Stimulated activated CD4-positive, alpha-beta T cell treated with anti-CD3 and anti-CD28 coated beads, Interleukin-1b, Interleukin-23, amount 100 ng/mL, for 24 hours (primary cell): ENCODE measurements at places on chromosomes 13 and 19.

- no peak for DNase-seq
Measured at GRCh38 chr13:25001476-25002206, 94.3 kb upstream of the PABPC3 start.

- no peak for DNase-seq
Measured at GRCh38 chr13:113398963-113399754, 35.2 kb upstream of the GRTP1 start.

DNA sequence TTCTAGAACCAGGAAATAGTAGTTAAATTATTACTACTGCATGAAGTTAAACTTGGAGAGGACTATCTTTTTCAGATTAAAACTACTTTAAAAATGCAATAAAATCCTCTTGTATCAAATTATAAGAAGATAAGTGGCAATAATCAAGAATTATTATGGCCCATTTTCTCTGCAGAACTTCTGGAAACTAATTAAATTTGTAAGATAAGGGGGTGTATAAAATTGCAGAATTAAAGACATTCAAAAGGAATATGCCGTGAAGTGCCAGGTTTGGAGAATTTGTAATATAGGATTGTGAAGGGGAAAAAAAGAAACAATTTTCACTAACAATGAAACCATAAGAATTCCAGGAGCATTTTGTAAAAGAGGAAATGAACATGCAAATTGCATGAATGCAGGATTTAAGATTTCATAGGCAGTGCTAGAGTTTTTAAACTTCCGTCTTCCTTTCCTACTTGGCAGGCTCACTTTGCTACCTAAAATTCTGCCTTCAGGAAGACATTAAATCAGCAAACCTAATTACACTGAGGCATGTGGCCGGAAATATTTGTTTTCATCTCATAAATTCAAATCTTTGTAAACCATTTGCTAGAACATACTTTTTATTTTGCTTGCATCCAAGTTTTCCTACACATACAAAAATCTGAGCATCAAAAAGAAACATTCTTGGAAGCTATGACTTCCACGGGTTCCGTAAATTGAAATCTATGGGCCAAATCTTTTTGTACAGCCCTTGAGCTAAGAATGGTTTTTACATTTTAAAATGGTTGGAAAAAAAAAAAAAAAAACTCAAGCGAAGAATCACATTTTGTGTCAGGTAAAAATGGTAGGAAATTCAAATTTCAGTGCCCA lies 166.9 kb downstream of the DCLK1 start:
- DNase-seq = no peak

DNA sequence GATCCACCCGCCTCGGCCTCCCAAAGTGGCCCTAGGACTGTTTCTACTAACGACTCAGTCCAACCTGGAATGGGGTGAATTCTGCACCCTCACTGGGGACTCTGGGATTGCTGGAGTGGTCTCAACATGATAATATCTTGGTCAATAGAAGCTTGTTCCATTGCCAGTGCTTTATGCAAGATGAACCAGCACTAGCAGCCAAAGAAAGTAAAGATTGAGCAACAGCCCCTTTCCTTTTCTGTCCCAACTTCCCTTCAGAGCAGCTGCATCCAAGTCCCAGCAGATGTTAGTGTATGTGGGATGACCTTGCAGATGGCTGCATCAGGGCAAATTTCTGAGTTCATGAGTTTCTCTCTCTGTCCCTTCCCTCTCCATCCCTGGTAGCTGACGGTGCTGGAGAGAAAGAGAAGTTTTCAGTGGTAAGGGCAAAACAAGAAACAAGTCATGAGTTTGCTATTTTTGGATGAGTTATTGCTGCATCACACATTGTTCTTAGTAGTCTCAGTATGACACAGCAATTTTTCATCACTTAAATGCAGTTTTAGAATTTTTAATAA lies 183.6 kb upstream of the EDNRB start:
- DNase-seq = no peak

DNA sequence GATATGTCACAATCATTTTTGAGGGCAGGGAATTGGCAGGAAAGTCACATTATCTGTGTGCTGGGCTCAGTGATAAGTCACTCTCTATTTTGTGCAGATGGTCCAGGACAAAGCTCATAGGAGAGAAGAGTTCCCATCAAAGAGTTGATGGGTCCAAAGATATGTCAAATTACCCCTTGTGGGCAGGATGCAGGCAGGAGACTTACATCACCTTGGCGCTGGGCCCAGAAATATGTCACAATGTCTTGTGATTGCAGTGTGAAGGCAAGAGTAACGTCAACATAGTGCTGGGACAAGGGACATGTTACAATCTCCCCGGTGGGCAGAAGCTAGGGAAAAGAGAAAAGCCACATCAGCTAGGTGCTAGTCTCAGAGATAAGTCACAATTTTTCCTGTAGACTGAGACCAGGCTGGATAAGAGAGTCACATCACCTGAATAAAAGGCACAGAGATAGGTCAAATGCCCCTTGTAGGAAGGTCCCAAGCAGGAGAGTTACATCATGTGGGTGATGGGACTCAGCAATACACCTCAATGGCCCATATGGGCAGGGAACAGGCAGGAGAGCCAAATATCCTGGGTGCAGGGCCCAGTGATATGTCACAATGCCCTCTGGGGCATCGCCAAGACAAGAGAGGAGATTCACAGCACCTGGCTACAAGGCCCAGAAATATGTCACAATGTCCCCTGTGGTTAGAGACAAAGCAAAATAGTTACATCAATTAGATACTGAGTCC lies 47.9 kb downstream of the ZNF99 start:
- no peak for DNase-seq

GRCh38 chr19:3154957-3155736 lies 19.3 kb downstream of the GNA15 start:
- DNase-seq = peak; percentile 88

- DNase-seq = no peak
Measured at GRCh38 chr19:55109527-55110291, 7.7 kb downstream of the PPP1R12C start.

DNA sequence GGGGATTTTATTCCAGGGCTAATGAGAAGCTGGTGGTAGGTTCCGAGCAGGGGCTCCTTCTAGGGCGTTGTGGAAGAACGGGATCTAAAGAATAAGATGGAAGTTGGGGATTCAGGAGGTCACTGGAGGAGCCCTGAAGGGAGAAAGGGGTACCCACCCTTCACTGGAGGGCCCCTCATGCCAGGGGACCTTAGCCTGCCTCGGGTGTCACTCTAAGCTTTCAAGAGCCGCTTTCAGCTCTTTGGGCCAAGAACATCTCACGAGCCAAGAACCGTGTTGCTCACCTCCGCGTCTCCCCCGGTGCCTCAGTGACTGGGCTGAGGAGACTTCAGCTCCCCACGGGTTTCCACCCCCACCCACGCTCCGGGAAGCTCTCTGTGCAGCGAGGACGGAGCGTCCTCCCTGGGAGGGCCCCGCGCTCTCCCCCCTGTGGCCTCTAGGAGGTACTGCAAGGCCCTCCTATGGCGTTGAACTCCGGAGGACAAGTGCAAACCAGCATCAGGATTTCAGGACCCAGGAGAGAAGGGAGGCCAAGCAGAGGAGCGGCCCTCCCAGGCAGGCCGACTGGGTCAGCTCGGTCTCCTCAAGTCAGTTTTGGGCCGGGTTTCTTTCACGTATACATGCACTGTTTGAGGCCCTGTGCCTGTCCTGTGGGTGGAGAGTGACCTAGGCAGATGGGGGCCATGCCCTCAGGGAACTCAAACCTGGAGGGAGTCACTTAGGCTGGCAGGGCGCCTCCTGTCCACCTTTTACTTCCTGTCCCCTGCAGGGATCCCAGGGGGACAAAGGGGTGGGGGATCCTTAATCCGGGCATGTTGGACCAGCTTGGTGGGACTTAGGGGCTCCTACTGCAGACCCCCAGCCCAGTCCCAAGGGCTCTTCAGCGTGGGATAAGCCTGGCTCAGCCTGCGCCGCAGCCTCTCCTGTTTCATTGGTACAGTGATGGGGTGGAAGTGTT lies 5.1 kb upstream of the KRTDAP start:
- peak; percentile 81 for DNase-seq

DNA sequence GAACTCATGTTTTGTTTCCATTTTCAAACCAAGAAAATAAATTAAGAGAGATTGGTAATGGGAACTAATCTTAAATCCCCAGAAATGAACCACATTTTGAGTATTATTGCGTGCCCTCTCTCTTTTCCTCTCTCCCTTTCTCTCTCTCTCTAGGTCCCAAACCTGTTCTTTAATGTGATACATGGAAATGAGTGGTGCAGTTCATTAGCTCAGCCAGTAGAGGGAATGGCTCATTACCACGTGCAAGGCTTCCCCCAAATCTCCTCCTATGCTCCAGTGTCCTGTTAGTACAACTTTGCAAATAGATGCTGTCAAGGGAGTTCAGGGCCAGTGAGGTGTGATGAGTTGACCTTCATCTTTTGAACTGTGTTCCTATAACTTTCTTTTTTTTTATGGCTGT lies 178.4 kb downstream of the FGF9 start:
- DNase-seq = no peak

DNA sequence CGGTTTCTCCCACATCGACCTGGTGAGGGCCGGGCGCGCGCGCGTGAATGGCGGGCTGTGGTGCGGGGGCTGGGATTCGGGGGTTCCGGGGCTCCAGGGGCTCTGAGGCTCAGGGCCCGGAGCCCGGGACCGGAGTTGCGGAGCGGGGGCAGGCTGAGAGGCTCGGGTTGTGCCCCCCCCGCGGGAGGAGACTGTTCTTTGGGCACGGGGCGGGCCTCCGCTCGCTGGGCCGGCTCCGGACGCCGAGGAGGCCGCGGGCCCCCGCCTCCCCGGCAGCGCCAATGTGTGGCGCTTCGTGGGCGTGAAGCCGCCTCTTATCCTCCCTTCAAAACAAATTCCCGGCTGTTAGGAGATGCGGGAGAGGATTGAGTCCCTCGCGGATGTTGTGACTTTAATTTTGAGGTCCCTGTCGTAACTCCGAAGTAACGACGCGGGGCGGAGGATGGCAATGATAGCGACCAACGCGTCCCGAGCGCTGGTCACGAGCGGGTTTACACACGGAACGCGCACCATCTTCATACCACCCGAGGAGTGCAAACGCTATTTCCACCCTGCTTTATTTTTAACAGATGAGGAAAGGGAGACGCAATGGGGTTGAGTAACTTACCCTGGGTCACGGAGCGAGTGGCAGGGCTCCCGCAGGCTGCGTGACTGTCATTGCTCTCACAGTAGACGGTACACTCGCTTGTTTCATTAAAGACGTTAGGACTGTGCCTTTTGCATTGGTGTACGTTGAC lies 536 bp downstream of the UBA2 start:
- DNase-seq = peak; percentile 2

GRCh38 chr19:38046254-38047048 lies 139.4 kb downstream of the SIPA1L3 start:
- DNase-seq = no peak

- no peak for DNase-seq
Measured at GRCh38 chr19:2791876-2792275, 6.6 kb downstream of the THOP1 start.

GRCh38 chr19:4870025-4870700 lies 2.7 kb upstream of the PLIN3 start:
- no peak for DNase-seq

GRCh38 chr13:45341799-45342500 lies 967 bp upstream of the TPT1 start:
- DNase-seq = no peak

DNA sequence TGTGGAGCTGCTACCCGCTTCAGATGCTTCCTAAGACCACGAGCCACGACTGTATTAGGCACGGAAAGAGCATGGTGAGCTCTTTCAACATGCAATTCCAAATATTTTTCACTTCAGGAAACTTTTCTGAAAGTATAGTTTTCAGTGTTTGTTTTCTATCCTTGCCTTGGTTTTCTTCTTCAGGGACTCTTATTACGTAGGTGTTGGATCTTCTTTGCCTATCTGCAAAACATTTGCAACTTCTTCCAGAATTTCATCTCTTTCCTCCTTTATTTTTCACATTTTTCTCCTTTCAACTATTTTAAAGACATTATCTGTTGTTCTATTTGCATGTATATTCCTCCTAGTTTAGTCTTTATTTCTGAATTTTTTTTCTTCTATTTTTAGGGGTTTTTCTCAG lies 148.9 kb upstream of the LSM14A start:
- no peak for DNase-seq

- no peak for DNase-seq
Measured at GRCh38 chr19:7740682-7741054, 6.7 kb downstream of the CD209 start.

DNA sequence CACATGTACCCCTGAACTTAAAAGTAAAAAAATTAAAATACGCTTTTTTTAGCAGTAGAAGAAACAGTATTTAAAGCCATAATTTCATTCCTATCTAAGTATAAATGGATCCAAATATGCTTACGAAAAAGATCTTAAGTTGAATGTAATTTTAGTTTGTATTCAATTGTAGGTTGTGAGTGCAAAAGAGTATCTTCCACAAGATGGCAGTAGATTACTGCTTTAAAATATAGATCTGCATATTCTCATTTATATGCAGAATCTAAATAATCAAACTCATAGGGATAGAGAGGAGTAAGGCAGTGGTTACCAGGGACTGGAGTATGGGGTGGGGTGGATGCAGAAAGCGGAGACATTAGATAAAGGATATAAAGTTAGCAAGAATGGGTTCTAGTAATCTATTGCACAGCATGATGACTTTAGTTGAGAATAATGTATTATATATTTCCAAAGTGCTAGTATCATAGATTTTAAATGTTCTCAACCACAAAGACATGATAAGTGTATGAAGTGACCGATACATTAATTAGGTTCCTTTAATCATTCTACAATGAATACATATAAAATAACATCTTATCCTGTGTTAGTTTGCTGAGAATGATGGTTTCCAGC lies 14.2 kb downstream of the OR7A17 start:
- DNase-seq = no peak

DNA sequence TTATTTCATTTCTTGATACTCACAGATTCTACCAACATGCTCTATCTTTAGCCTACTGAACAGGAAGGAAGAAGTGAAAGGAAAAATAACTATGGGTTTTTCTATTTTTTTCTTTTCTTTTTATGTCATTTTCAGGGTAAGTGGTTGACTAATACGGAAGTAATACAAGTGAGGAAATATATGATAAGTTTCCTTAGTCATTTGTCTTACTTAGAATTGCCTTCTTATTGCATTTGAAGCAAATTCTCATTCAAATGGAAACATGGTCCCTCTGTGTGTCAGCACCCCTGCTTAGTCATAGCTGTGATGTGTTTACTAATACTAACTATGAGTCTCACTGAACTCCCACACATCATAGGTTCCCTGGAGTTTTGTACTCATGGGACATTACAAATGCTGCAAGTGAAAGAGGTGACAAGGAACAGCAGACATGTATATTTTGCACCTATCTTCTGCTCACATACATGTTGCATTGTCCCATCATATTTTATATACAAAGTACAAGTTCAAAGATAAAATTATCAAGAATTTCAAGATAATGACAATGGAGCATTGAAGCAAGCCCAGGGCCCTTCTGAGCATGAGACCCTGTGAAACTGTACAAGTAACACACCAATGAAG lies 60.1 kb downstream of the DCT start:
- DNase-seq = peak; percentile 40

- DNase-seq = peak; percentile 38
Measured at GRCh38 chr19:27793128-27793643, 1419.8 kb downstream of the UQCRFS1 start.

DNA sequence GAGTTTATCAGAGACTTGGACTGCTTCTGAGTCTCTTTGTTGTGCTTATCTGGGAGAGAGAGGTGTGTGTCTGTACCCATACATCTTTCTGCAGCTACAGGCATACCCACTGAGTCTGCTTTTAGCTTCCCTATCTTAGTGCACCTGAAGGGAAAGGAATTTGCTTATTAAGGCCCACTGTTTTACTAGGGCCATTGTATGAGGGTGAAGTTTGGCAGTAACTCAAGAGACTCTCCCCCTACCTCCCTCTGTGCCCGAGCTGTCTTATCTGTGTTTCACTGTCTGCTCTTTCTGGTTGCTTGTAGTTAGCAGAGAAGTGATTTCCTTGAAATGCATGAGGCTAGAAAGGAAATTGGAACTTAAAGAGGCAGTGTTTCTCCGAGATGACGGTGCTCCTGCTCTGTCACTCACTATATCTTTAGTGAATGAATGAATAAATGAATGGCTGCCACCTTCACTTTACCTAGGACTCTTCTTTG lies 678 bp upstream of the CD33 start:
- DNase-seq = no peak
